ENCODE measurements at places on chromosomes 13 and 19.

GRCh38 chr13:48012668-48013067 is 11.6 kb upstream of the SUCLA2 start:
- no peak for DNase-seq

- no peak for DNase-seq
These were observed 97.6 kb upstream of the SLITRK6 start for GRCh38 chr13:85896516-85897450.

- DNase-seq: no peak
These were observed 432.2 kb upstream of the ZNF507 start for GRCh38 chr19:31913103-31913661.

DNA sequence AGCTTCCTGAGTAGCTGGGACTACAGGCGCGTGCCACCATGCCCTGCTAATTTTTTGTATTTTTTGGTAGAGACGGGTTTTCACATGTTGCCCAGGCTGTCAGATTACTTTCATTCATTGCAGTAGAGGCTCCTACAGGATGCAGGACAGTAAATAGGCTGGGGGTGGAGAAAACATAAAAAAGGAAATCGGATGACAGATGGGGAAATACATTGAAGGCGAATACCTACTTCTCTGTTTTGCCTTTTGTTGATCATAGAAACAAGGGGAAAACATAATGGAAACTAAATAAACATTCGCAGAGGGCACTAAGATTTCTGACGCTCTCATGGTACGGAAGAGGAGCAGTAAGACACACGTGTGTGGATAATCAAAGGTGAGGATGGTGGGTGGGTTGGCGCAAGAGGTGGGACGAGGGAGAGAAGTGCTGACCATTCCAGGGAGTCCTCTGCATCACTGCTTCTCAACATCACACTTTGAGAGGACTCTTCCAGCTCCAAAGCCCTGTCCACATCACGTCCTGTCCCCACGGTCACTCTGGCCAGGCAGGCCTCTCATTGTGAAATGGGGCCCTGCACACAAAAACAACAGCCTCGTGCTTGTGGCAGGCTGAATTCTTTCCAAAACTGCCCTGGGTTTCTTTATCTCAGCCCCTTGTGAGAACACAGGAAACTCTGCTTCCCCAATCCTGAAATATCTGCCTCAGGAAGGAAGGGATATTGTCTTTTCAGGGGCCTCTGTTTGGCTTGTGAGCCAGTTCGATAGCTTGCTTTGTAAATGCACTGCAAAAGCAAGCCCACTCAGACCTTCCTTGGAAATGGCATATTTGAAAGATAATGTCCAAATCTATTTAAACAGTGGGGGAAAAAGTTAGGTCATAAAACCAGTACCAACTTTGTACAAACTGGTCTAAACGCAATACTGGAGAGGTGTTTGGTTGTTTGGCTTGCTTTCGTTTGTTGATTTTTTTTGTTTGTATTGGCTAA is 188.5 kb downstream of the FOXO1 start:
- DNase-seq: no peak

DNA sequence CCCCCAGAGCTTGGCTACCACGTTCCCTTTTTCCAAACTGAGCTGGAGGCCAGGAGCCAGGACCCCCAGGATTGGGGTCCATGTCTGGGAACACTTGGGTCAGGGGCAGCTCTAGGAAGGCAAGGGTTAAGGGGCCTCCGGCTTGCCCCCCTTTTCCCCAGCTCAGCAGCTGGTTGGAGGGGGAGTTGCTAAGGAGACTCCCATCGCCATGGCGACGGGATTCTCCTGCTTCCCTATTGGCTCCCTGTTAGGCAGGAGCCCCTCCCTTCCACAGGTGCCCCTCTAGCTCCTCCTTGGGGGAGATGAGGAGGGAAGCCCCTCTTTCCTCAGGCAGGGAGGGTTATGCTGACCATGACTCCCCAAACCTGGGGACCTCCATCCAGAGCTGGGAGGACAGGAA is 33.9 kb downstream of the PDE4A start:
- peak; percentile 67 for DNase-seq

- DNase-seq: peak; percentile 64
These were observed 12.5 kb downstream of the APBA3 start for GRCh38 chr19:3748965-3749364.

DNA sequence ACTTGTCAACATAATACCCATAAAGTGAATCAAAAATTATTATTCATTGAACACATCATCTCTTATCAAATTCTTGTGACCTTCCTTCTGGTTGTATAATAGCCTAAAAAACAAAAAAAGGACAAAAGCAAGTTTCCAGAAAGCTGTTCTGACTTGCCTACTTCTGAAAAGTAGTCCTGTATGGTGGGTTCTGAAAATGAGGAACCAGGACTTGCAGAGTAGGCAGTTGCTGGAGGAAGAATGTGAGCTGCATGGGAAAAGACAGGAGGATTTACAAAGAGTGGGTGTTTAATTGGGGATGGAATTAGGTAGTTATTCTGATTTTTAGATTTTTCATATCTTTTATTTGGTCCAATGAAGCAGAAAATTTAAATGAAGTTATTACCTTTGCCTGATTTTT is 56.7 kb downstream of the RCBTB2 start:
- DNase-seq: no peak

GRCh38 chr13:102702965-102703725 is 8.3 kb upstream of the METTL21C start:
- no peak for DNase-seq

- DNase-seq: no peak
These were observed 446.1 kb downstream of the FGF14 start for GRCh38 chr13:101955764-101956163.

GRCh38 chr13:51764184-51765141 is 39.5 kb downstream of the DHRS12 start:
- peak; percentile 56 for DNase-seq

- DNase-seq: no peak
These were observed 9.1 kb upstream of the SLC35E1 start for GRCh38 chr19:16581145-16581970.

- no peak for DNase-seq
These were observed 211.9 kb upstream of the SLC10A2 start for GRCh38 chr13:103277959-103278694.

DNA sequence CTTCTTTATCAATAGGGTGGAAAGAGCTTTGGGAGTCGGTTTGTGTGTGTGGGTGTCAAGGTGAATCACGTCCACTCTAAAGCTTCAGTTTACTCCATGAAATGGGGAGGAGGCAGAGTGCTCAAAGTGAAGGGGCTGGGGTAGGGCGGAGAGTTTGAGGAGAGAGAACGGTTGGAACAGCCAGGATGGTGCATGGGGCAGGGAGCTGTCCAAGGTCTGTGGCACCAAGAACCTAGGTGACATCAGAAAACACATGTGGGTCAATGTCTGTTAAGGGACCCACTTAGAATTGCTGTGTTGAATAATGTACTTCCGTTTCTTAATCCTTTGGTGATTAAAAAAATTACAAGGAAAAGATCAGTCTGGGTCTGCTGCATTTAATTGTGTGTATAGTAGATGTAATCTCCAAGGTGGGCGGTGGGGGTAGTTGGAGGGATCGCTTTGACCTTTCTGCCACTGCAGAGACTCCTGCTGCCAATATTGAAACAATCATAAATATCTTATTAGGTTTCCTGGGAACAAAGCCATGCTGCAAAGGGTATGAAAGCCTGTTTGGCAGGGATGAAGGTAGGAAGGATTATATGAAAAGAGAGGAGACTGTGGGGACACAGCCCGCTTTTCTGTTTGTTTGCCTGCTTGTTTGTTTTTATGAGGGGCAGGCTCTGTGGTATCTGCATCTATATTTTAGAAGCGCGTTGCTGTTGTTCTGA is 122.3 kb downstream of the ATP8A2 start:
- peak; percentile 5 for DNase-seq

- DNase-seq: no peak
These were observed 167.1 kb downstream of the PCDH9 start for GRCh38 chr13:67063036-67063435.

DNA sequence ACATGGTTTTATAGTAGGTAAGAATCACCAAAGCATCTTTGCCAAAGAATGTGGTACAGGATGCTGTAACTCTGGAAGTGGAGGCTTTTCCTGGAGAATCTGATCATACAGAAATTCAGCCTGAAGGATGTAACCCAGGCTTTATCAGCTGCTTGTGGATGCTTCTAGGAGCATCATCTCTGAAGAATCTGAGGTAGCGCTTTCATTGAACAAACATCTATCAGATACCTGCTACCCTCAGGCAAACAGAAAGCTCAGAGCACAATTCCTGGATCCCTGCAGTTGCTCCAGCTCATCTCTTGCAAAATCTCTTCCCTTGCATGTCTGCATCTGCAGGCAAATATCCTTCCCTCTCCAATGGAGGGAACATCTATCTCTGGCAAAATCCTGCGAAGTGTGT is 9.3 kb downstream of the FAM124A start:
- DNase-seq: no peak

GRCh38 chr13:111449041-111449440 is 128.6 kb downstream of the TEX29 start:
- DNase-seq: peak; percentile 22

DNA sequence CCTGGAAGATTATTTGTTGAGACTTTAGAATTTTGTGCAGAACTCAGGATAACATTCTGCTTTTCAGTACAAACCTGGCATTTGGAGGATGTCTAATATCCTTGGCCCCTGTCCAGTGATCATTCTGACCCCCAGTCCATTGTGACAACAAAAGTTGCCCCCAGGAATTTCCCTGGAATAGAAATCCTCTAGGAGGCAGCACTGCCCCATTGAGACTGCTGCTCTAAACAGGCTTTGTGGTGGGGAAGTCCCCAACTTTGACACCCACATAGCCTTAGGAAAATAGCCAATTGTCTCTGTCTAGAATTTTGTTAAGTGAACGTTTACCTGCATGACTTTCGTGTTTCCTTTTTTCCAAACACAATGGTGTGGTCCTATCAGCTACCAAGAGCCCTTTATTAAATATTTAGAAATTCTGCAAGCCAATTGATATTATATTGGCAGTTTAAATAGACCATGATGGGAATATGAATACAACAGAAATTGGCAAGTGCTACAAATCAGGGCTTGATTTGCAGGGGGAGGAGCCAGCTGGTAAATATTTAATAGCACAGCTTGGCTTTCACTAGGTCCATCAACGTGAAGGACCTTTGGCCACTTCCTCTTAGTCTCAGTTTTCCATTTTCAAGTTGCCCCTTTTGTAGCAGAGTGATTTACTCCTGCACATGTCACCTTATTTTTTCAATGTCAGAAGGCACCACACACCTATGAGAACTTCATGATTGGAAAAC is 451.7 kb downstream of the EFNB2 start:
- DNase-seq: peak; percentile 41

- no peak for DNase-seq
These were observed 365.2 kb downstream of the PCDH17 start for GRCh38 chr13:57996717-57997116.

DNA sequence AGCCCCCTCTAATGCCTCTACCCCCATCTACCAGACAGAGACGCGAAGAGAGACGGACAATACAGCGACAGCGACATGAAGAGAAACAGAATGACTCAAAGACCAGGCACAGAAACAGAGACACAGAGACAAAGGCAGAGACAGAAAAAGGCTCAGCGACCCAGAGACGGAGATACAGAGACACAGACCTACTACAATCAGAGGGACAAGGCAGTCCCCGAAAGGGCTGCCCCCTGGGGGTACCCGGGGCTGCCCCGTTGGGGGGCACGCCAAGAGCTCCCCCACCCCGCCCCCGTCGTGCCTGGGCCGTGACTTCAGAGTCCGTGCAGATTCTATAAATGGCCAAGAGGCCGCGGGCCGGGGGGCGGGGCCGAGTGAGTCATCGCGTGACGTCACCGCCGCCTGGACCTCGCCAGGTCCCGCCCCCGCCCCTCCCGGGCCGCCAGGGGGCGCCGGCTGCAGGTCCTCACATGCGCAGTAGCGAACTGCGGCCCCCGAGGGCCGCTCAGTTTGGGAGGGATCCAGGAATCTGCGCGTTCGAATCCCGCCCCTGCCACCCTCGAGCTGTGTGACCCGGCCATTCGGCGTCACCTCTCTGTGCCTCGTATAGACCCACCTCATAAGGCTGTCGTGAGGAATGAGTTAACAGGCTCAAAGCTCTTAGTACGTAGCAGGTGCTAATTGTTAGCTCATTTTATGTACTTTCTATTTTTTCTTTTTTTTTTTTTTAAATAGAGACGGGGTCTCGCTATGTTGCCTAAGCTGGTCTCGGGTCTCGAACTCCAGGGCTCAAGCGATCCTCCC is 2.7 kb upstream of the CNN1 start:
- DNase-seq: peak; percentile 96

GRCh38 chr19:4130744-4131438 is 7.0 kb upstream of the MAP2K2 start:
- DNase-seq: no peak

DNA sequence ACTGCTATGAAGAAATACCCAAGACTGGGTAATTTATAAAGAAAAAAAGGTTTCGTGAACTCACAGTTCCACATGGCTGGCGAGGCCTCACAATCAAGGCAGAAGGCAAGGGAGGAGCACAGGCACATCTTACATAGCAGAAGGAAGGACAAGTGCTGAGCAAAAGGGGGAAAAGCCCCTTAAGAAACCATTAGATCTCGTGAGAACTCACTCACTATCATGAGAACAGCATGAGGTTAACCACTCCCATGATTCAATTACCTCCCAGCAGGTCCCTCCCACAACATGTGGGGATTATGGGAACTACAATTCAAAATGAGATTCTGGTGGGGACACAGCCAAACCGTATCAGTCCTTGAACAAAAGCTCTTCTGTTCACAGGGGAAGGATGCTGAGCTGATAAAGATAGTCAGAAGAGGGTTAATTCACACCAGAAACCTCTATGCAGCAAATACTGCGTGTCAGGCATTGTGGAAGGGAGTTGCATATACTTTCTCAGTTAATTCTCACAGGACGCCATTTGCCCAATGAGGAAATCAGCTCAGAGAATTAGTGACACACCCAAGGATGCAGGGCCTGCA is 246.2 kb downstream of the FOXO1 start:
- DNase-seq: no peak

GRCh38 chr19:623974-624373 is 9.4 kb downstream of the POLRMT start:
- no peak for DNase-seq

GRCh38 chr13:99435116-99435515 is 66.2 kb upstream of the TM9SF2 start:
- DNase-seq: no peak

DNA sequence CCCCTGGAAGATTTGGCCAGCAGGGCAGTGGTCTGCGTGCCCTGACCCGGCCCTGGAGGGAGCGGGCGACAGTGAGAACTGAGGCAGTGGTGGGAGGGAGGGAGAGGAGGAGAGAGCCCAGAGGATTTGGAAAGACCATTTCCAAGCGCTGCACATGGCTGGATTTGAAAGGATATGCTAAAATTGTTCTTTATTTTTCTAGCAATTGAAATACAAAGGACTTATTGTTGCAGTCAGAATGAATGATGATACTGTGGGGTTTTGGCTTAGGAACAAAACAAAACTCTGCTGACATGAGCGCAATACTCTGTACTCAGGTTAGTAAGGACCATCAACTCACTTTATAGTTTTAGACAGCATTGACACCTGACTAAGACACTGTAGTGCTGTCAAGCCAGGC is 69.5 kb downstream of the TNFRSF19 start:
- DNase-seq: no peak

Measured in stomach (tissue), 19 donors.